ENCODE measurements at places on chromosomes 1 and 21. TPM values are rescaled to one million over a fixed set of nuclear protein-coding genes. Genes with fewer than 3 reads are reported as not detected.

DNA sequence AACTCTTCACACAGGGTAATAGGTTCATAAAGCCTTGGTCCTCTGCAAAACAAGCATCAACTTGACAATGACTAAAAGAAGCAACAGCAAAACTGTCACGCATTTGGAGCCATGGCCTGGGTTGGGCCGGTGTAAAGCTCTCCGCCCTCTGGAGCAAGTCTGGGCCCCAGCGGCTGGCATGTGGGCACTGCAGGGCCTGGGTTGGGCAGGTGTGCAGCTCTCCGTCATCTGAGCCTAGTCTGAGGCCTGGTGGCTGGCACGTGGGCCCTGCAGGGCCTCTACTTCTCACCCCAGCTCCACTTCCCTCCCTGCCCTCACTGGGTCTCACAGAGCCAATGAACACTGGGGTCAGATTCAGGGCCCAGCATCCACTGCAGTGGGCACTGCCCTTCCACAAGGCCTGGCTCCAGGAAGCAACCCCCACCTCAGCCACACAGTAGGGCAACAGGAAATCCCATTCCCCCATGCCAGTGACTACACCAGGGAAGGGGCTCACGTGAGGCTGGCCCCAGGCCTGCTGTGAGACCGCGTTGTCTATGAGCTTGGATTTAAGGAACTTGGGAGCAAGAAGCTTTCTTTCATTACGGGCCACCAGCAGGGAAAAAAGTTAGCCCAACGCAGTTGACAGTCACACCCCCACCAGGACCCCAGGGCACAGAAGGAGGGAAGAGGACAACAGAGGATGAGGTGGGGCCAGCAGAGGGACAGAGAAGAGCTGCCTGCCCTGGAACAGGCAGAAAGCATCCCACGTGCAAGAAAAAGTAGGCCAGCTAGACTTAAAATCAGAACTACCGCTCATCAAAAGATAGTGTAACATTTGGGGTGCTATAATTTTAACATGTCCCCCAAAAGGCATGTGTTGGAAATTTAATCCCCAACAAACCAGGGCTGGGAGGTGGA is 52.7 kb downstream of the NPHP4 start:
- no peak for DNase-seq
- H3K36me3 ChIP-seq = peaks cover 1% of the 10 kb centered on the region
- H3K4me3 ChIP-seq = no peak overlapping the region
- H3K4me1 ChIP-seq = no peaks in the 10 kb centered on the region
- no peak overlapping the region for H3K27ac ChIP-seq

GRCh38 chr1:31668303-31668883 is 23.7 kb upstream of the PEF1 start:
- no peak overlapping the region for H3K4me3 ChIP-seq
- H3K4me1 ChIP-seq = peaks cover 6% of the 10 kb centered on the region
- peaks cover 27% of the 10 kb centered on the region for H3K27me3 ChIP-seq
- no peak overlapping the region for H3K27ac ChIP-seq
- no peak for DNase-seq
- H3K36me3 ChIP-seq = no peaks in the 10 kb centered on the region

CENPS gene
- total RNA-seq = 23.4 TPM

CLIC4 gene
- total RNA-seq = 20.6 TPM

FAM229A gene
- 4.0 TPM for total RNA-seq

DNA sequence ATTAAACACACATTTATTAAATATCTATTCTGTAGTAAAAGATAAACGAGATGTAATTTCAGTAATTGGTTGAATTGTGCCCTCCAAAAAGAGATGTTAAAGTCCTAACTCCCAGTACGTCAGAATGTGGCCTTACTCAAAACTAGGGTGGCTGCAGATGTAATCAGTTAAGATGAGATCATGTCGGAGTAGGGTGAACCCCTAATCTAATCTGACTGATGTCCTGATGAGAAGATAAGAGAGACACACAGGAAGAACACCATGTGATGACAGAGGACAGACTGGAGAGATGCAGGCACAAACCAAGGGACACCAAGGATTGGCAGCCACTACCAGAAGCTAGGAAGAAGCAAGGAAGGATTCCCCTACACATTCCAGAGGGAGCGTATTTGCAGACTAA is 104.1 kb downstream of the SLC25A24 start:
- no peak overlapping the region for H3K27ac ChIP-seq
- no peaks in the 10 kb centered on the region for H3K36me3 ChIP-seq
- DNase-seq = no peak
